Thymus (tissue), 14 donors: ENCODE measurements at places on chromosomes 13 and 19. TPM values are rescaled to one million over a fixed set of nuclear protein-coding genes. Genes with fewer than 3 reads are reported as not detected.

Gene SIGLEC7
- total RNA-seq = 2.0 TPM

Gene NKG7
- total RNA-seq = 10.5 TPM

Gene PRRG2
- total RNA-seq = 2.2 TPM

Gene TPTE2
- total RNA-seq = 0.05 TPM

Gene CGB5
- total RNA-seq = 0.19 TPM

Gene RNF113B
- total RNA-seq = not detected

Gene MEDAG
- total RNA-seq = 0.76 TPM

Gene NDFIP2
- 31.9 TPM for total RNA-seq

DNA sequence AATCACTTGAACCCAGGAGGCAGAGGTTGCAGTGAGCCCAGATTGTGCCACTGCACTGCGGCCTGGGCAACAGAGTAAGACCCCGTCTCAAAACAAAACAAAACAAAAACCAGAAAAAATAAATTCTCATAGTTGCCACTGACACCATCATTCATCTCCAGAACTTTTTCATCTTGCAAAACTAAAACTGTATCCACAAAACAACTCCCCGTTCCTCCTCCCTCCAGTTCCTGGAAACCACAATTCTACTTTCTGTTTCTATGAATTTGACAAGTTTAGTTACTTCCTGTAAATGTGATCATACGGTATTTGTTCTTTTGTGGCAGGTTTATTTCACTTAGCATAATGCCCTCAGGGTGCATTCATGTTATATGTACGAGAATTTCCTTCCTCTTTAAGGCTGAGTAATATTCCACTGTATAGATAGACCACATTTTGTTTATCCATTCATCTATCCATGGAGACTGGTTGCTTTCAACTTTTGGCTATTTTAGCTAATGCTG, 13.2 kb upstream of the ADGRE5 start:
- H3K4me1 ChIP-seq = peaks cover 83% of the 10 kb centered on the region
- H3K4me3 ChIP-seq = no peak overlapping the region
- no peaks in the 10 kb centered on the region for H3K36me3 ChIP-seq
- peak overlapping the region; percentile 82 for H3K27ac ChIP-seq

GRCh38 chr13:72205773-72206172, 338.8 kb upstream of the DACH1 start:
- H3K36me3 ChIP-seq = no peaks in the 10 kb centered on the region
- no peak overlapping the region for H3K4me3 ChIP-seq
- no peaks in the 10 kb centered on the region for H3K4me1 ChIP-seq

DNA sequence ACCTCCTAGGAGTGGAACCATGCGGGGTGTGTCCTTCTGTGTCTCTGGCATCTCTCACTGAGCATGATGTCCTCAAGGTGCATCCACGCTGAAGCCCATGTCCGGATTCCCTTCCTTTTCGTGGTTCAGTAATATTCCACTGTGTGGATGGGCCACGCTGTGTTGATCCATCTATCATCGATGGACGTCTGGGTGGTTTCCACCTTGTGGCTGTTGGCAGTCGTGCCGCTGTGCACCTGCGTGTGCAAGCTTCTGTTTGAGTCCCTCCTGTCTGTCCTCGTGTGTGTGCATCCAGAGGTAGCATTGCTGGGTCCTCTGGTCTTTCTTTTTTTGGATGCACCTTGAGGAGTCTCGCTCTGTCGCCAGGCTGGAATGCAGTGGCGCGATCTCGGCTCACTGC, 11.2 kb upstream of the GNA15 start:
- H3K36me3 ChIP-seq = peaks cover 12% of the 10 kb centered on the region
- H3K4me1 ChIP-seq = peaks cover 3% of the 10 kb centered on the region
- DNase-seq = no peak
- no peak overlapping the region for H3K27ac ChIP-seq
- H3K4me3 ChIP-seq = no peak overlapping the region

GRCh38 chr13:56510836-56511235, 629.9 kb upstream of the PRR20A start:
- H3K4me1 ChIP-seq = no peaks in the 10 kb centered on the region
- H3K4me3 ChIP-seq = no peak overlapping the region
- DNase-seq = no peak
- H3K36me3 ChIP-seq = no peaks in the 10 kb centered on the region

DNA sequence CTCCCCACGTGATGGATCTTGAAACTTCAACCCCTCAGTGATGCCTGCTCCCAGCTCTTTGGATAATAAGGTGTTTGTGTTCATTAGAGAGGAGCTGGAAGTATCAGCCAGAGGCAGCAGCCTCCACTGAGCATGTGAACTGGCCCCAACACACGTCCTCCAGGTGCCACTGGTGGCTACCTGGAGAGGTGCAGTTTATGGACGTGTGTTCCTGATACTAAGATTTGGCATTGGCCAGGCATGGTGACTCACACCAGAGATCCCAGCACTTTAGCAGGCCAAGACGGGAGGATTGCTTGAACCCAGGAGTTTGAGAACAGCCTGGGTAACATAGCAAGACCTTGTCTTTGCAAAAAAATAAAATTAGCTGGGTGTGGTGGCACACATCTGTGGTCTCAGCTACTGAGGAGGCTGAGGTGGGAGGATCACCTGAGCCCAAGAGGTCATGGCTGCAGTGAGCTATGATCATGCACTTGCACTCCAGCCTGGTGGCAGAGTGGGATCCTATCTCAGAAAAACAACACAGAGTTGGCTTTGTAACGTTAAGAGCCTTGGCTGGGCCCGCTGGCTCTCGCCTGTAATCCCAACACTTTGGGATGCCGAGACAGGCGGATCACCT, 34.4 kb downstream of the SLC25A42 start:
- H3K27ac ChIP-seq = no peak overlapping the region
- H3K4me3 ChIP-seq = no peak overlapping the region
- peaks cover 41% of the 10 kb centered on the region for H3K36me3 ChIP-seq
- DNase-seq = no peak
- H3K27me3 ChIP-seq = no peaks in the 10 kb centered on the region

- no peaks in the 10 kb centered on the region for H3K27me3 ChIP-seq
- no peak for DNase-seq
- H3K4me3 ChIP-seq = no peak overlapping the region
- H3K4me1 ChIP-seq = no peaks in the 10 kb centered on the region
Measured at GRCh38 chr19:30871979-30872378, 477.3 kb downstream of the TSHZ3 start.

- no peak for DNase-seq
- H3K27ac ChIP-seq = no peak overlapping the region
- H3K4me3 ChIP-seq = no peak overlapping the region
- no peaks in the 10 kb centered on the region for H3K4me1 ChIP-seq
- H3K36me3 ChIP-seq = no peaks in the 10 kb centered on the region
Measured at GRCh38 chr13:73411067-73411809, 352.4 kb downstream of the KLF5 start.

DNA sequence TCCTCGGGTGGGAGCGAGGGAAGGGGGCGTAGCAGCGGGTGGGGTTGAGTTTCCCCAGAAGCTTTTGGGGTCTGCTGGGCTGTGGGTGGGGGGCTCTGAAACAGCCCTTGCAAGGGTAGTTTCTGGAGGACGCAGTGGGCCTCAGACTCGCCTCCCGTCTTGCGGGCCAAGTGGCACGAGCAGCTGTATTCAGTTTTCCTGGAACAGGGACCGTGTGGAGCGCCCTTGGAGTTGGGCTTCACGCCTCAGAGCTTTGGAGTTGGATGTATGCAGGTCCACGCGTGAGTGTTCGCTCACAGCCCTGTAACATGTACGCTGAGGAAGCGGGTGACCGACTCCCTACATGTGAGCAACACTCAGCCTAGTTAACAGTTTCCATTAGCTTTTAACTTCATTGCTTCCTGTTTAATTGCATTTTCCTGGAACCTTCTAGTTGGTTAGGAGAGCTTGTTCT, 603 bp downstream of the TM9SF2 start:
- no peak for DNase-seq
- no peaks in the 10 kb centered on the region for H3K36me3 ChIP-seq
- peak overlapping the region; percentile 75 for H3K4me3 ChIP-seq
- H3K27ac ChIP-seq = peak overlapping the region; percentile 91
- peaks cover 15% of the 10 kb centered on the region for H3K4me1 ChIP-seq
- H3K27me3 ChIP-seq = no peaks in the 10 kb centered on the region

- H3K36me3 ChIP-seq = no peaks in the 10 kb centered on the region
- H3K27ac ChIP-seq = no peak overlapping the region
- no peak for DNase-seq
- no peak overlapping the region for H3K4me3 ChIP-seq
- no peaks in the 10 kb centered on the region for H3K27me3 ChIP-seq
Measured at GRCh38 chr19:53696951-53697350, 65.2 kb downstream of the DPRX start.

- no peak overlapping the region for H3K4me3 ChIP-seq
- no peak for DNase-seq
- H3K27ac ChIP-seq = no peak overlapping the region
- no peaks in the 10 kb centered on the region for H3K27me3 ChIP-seq
Measured at GRCh38 chr13:41766439-41766838, 194.5 kb downstream of the VWA8 start.

GRCh38 chr13:112209266-112209665, 142.3 kb downstream of the SOX1 start:
- no peaks in the 10 kb centered on the region for H3K4me1 ChIP-seq
- H3K27me3 ChIP-seq = peaks cover 27% of the 10 kb centered on the region
- H3K36me3 ChIP-seq = no peaks in the 10 kb centered on the region
- no peak for DNase-seq
- H3K4me3 ChIP-seq = no peak overlapping the region

GRCh38 chr19:54364775-54365257, at the start of gene LAIR1:
Gene LAIR1 (minus strand): TSS chr19:54364931. CDS start chr19:54364804, 127 bp downstream.
- peaks cover 7% of the 10 kb centered on the region for H3K4me1 ChIP-seq
- DNase-seq = peak; percentile 83
- peak within 1 kb of the TSS; percentile 90 for H3K27ac ChIP-seq
- peaks cover 20% of the 10 kb centered on the region for H3K36me3 ChIP-seq

- no peak for DNase-seq
- no peak overlapping the region for H3K4me3 ChIP-seq
- peak overlapping the region; percentile 46 for H3K27ac ChIP-seq
Measured at GRCh38 chr19:38710928-38711725, 33.1 kb downstream of the CAPN12 start.

- DNase-seq = no peak
- H3K4me1 ChIP-seq = no peaks in the 10 kb centered on the region
- H3K27me3 ChIP-seq = no peaks in the 10 kb centered on the region
- no peak overlapping the region for H3K4me3 ChIP-seq
- no peaks in the 10 kb centered on the region for H3K36me3 ChIP-seq
Measured at GRCh38 chr13:74040200-74040599, 94.0 kb downstream of the KLF12 start.

- H3K27me3 ChIP-seq = no peaks in the 10 kb centered on the region
Measured at GRCh38 chr19:10866495-10866894, 4.9 kb upstream of the CARM1 start.
